Daoy (cell line): ENCODE measurements at places on chromosomes 2 and 18.

DNA sequence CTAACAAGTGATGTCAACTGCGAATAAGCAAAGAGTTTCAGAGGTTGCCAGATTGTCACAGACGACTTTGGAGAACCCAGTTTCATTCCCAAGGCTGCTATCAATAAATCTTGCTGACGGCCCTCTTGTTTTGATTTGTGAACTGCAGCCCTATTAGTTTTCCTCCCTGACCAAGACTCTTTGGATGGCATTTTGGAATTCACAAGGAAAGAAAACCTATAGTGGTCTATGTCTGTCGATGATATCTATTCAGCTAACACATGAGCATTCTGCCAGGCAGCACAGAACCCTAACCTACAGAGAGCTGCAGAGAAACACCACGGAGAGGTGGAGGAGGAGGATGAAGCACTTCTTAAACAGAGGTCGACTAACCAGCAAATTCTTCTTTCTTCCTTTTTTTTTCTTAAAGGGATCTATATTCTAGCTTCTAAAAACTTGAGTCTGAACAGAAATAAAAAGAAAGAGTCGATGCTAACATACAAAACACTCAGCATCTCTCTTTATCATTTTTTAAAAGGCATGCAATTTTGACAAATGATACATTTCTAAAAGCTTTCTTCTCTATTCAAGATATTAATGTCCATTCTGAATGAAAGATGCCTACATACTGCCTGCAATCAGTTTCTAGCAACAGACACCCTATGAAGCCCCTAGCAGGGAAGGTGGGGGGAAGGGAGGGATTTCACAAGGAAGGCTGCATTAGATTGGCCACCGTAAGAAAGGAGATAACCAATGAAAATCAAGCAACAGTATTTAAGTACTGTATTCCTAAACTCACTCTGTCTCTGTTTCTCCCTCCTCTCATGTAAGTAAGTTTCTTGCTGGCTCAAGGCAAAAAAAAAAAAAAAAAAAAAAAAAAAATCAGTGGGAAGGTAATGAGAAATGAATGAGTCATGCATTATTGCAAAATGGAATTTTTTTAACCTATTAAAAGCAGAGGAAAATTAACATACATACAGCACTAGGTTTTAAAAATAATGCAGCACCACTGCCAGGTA lies 83.0 kb upstream of the CHRNA1 start:
- peak; percentile 57 for DNase-seq

GRCh38 chr2:172472446-172473033 lies 45.2 kb downstream of the ITGA6 start:
- DNase-seq, result no peak

DNA sequence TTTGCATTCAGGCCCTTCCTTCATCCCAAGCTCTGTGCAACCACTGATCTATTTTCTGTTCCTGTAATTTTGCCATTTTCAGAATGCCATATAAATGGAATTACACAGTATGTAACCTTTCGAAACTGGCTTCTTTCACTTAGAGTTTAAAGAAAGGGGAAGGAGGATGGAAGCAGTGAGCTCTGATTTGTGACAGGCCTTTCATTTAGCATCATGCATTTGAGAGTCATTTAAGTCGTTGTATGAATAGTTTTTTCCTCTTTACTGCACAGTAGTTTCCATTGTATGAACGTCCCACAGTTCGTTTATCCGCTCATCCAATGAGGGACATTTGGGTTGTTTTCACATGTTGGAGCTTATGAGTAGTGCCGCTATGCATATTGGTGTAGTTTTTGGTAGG lies 67.0 kb downstream of the LBH start:
- DNase-seq, result no peak

DNA sequence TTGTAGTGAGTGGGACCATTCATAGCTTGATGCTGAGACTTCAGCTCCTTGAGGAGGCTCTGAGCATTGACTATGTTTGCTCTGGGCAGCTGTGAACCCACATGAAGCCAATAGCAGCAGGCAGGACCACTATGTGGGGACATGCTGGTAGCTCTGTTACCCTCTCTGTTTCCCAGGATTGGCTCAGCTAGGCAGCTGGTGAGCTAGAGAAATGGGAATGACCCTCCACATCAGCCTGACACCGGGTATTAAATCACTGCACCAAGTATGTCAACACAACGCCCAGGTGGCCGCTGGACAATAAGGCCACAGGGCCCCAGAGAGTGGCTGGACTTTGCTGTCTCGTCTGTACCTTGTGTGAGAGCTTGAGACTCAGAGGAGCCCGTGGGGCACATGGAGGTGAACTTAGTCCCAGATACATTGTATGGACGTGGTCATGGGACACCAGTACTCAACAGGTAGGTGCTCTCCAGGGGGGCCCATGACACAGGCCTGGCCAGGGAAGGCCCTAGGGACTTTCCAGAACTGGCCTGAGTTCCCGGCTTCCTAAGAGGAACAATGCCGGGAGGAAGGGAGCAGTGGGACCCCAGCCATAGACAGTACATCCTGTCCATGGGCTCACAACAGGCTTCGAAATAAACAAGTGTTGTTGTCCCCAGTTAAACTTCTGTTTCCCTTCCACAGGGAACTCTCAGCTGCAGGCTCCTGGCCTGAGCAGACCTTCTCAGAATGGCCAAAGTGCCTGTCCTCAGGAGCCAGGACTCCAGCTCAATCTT lies 35.2 kb downstream of the HS1BP3 start:
- DNase-seq, result peak; percentile 32

DNA sequence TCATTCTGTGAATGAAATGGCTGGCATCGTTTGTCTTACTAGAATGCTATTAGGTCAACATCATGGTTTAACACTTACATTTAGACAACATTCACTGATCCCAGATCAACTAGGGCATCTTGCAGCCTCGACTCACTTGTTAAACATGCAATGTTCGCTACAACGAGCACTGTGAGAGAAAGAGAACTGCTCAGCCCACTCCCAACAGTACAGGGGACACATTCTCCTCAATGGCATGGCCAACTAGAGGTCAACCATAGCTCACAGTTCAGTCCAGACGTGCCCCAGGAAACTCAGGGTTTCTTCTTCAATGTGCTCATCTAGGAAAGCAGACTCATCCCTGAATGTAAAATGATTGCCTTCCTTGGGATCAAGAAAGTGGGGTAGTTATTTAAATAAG lies 5.9 kb downstream of the WIPF1 start:
- no peak for DNase-seq

DNA sequence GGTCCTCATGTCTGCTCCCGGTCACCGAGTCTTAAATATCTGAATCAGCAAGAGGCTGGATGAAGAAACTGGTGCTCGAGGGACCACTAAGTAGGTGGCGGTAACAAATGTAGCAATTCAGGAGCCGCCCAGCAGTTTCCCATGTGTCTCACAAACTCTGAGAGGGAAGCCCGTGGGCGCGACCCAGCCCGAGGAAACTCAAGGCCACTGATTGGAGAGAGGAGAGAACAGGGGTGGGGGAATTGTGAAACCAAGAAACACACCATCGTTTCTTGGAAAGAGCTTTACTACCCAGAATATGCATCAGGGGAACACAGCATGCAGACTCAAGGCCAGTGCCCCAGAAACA lies 10.8 kb downstream of the MLPH start:
- no peak for DNase-seq

DNA sequence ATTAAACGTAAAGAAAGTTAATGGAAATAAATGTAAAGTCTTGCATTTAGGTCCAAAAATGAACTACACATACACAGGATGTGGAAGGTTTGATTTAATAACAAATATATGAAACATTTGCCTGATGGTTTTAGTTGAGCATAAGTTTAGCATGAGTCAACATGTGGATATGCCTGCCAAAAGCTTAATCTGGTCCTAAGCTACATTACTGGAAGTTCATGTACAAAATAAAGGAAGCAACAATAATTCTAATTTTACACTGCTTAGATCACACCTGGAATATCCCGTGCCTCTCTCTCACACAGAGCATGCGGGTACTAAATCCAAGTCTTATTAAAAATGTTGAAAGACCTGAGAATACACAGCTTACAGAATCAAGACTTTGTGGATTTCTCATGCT lies 276.5 kb upstream of the NRP2 start:
- DNase-seq, result peak; percentile 23
